ENCODE measurements at places on chromosomes 16 and 17.
A peak's percentile ranks its signal among the peaks of the same experiment; 100 is the strongest.

GRCh38 chr17:7435676-7436555, 681 bp downstream of the TMEM102 start:
- peak; percentile 35 for DNase-seq

DNA sequence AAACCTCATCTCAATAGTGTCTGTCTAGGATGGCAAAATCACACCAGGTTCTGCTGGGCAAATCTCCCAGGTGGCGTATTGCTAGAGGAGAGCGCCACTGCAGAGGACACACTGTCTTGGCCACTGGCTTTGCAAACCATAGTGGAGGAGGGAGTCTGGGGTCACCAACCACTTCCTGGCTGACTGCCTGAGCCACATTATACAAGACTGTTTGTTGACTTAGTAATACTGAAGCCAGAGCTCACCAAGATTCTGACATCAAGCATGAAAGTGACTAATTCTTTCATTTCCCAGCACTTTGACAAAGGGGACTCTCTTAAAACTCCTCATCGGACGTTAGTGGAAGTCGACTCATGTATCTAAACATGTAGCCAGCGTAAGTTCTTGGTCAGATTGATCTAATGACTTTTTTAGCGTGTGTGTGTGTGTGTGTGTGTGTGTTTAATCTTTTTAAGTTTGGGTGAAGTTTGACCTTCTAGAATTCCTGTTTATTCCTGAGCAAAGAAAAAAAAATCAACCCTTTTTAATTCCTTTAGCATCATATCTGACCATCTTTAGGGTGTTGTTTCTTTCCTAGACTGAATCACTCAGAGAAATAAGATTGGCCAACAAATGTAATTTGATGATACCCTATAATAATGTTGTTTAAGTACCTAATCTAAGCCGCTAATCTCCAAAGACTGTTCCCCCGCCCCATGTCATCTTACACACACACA, 13.7 kb downstream of the PITPNC1 start:
- peak; percentile 20 for DNase-seq

DNA sequence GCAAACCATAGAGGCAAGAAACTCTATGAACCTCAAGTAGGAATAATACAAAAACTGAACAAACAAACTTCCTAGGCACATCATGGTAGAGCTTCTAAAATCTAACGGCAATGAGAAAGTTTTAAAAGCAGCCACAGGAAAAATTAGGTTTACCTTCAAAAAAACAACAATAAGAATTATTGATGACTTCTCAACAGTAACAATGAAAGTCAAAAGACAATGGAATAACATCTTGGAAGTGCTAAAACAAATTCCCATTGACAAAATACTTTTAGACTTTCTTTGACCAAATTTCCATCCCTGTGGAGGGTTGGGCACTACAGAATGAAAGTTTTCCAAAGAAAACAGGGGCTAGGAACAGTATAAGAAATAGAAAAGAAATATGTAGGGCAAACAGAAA, 222.9 kb upstream of the ERCC4 start:
- DNase-seq, result no peak

GRCh38 chr17:15261258-15261801, 3.8 kb downstream of the PMP22 start:
- DNase-seq, result no peak

DNA sequence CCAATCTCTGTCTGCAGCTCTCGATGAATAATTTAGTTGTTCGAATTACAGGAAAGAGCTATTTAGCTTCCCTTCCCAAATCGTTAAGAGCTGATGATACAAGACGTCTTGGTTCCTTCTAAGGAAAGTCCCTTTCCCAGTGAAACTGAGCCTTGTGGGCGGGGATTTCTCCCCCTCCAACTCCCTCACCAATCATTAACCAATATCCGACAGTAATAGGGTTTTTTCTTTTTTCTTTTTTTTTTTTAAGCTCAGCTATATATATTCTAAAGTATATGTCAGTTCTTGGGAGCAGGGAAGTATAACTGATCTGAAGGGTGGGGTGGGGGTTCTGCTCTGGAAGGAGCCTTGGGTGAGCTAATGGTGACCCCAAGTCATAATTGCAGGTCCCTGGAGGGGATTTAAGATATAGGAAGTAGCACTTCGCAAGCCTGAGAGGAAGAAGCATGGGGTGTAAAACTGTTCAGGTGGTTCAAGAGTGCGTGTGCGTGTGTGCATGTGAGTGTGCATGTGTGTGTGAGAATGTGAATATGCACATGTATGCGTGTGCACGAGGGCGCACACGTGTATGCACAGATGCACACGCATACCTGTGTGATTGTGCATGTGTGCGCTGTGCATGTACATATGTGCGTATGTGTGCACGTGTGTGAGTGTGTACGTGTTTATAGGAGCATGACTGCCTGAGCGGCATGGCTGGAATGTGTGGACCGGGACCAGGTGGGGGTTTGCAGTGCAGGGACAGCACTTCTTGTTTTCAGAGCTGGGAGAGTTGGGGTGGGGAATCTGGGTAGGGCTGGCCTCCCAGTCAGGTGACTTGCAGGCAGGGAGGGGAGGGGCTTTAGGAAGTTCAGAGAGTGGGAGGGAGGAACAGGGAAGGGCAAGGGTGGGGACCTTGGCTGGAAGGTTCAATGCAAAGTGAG, 42.7 kb downstream of the SOCS3 start:
- DNase-seq, result no peak

DNA sequence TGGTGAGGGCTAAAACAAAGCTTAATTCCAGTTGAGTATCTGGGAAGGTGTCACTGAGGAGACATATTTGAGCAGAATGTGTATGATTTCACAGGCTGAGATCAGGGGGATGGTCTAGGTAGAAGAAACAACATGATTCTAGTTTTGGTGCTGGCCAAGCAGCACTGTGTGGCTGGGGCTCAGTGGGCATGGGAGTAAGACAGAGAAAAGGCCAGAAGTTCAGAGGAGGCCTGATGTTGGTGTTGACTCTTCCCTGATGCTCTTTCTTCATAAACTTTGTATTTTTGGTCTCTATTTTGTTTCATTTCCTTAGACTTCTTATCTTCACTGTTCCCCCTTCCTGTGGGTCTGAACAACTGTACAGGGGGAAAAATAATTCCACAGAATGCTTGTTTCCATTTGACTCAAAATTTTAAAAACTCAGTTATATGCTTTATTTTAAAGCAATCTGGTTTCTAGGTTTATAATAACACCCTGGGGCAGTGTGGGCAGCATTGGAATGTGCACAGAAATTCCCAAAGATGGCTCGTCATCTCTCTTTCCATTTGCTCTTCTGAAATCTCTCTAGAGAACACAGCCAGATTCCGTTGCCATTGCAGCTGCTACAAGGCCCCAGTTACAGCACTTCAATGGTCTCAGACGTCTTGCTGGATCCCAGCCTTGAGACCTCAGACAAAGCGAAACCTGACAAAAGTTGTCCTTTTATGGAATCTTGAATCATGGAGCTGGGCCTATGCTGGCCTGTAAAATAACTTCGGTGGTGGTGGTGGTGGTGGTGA, 68.3 kb downstream of the SNX11 start:
- no peak for DNase-seq

GRCh38 chr17:4023220-4023619, 59.0 kb upstream of the ATP2A3 start:
- DNase-seq, result no peak

- no peak for DNase-seq
These were observed 29.4 kb upstream of the MTSS2 start for GRCh38 chr16:70715055-70715858.

DNA sequence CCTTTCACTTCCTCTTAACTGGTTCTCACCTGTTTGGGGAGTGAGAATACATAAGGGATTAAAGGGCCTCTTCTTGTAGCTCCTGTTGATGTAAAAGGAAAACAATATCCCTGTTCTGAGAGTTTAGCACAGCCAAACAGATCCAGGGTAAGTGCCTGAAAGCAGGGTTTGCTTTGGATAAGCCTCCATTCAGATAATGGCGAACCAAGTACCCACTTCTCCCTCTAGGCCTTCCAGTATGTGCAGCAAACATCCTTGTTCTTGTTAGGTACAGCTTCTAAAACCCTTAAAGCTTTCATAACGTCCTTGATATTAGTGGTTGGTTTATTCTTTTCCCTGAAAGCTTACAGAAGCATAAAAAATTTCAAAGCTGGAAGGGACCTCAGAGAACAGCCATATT, 130.6 kb upstream of the DNAH9 start:
- no peak for DNase-seq

GRCh38 chr16:11743308-11744074, 834 bp upstream of the TXNDC11 start:
- no peak for DNase-seq

- no peak for DNase-seq
These were observed 8.5 kb upstream of the SUPT4H1 start for GRCh38 chr17:58360296-58361063.

DNA sequence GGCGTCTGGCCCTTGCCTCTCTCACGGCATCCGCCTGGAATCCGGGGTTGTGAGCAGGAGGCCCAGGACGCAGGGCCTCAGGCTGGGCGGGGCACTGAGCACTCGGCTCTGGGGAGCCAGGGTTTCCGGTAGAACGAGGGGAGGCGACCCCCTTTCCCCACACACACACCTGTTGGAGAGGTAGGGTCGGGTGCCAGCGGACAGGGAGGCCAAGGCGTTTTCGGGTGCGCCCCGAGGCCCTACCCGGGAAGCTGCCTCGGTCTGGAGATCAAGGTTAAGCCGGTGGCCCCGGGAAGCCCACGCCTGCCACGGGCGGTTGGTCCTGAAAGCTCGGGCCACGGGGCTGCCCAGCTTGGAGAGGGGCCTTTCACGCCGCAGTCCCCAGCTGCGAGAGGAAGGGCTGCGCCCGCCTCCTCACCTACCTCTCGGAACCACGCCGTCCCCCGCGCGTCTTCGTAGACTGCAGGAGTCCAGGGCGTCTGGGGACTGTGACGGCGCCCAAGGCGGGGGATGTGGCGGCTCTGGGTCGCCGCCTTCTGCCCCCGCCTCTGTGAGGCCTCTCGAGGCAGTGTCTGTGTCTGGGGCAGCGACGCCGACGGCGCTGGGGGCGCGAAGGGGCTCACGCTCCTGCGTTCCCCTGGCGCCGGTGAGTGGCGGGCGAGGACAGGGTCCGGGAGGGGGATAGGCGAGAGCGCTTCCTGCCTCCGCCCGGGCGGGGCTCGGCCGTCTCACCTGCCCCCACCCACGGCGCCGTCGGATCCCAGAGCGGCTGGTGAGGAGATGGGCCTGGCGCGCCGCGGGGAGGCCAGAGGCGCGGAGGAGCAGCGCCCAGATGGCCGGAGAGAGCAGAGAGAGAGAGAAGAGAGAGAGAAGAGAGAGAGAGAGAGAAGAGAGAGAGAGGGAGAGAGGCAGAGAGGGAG, 20.3 kb upstream of the HOXB9 start:
- DNase-seq, result no peak

- no peak for DNase-seq
These were observed 37.0 kb upstream of the ZNF750 start for GRCh38 chr17:82876602-82877379.

DNA sequence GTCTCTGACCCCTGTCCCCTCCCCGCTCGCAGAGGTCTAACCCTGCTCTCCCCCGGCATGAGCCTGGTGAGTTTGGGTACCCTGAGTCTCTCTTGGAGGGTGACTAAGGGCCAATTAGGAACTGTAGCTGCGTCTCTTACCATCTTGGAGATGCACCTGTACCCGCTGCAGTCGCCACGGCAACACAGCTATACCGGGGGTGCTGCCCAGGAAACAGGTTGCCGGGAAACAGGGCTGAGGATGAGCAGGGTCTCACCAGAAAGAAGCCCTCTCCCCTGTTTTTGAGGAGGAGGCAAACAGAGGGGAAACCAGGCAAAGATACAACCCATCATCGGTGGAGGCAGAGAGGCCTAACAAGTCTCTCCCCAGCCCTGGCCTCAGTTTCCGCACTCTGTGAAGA, 140.2 kb downstream of the TMEM132E start:
- DNase-seq, result no peak

GRCh38 chr16:51129105-51129504, 22.0 kb downstream of the SALL1 start:
- DNase-seq, result no peak

GRCh38 chr17:31510308-31511194, 119.1 kb downstream of the RAB11FIP4 start:
- DNase-seq, result no peak

DNA sequence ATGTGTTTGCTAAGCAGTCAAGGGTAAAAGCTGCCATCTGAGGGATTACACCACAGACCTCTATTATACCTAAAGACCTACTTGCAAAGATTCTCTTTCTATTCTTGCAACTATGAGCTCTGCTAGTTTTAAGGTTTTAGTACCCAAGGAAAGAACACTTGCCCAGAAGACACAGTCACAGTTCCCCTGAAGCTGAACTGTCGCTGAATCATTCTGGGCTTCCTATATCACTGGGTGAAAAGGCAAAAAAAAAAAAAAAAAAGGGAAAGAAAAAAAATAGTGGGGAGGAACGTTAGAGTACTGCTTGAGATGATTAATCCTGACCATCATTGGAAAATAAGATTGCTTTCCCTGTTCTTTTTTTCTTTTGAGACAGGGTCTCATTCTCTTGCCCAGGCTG, 37.9 kb downstream of the LYRM1 start:
- no peak for DNase-seq

DNA sequence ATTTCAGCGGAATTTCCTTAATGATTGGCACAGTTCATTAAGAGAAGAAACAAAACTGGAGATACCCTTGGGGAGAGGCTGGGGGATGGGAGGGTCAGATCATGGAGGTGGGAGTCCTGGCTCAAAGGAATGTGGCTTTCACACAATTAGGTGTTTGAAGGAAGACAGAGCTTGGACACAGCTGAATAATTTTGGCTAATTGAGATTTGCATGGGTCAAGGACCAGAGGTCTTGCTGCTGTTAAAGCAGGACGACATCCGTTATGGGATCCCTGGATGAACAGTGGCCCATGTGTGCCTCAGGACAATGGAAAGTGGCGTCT, 160.3 kb downstream of the HS3ST3B1 start:
- DNase-seq, result no peak

DNA sequence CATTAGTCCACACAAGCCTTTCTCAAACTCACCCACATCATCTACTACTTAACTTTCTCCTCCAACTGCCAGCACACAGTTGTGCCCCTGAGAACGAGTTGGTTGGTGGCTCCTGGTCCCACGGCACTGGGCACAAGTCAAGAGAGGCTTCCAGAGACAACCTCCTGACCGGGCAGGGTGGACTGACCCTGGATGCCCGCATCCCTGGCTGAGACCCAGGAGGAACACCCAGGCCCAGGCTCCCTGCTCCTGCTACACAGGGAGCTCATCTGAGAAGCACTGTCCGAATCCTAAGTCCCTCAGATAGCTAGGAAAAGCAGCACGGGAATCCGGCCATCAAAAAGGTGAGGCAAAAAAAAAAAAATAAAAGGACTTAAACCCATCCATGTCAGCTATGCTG, 29.0 kb downstream of the WDR45B start:
- no peak for DNase-seq

- DNase-seq, result no peak
These were observed 16.6 kb downstream of the TRPV2 start for GRCh38 chr17:16432017-16432416.

GRCh38 chr16:27550582-27550920, 607 bp downstream of the KATNIP start:
- DNase-seq, result no peak

GRCh38 chr16:3192476-3193019, 4.5 kb downstream of the OR1F1 start:
- DNase-seq, result no peak

- DNase-seq, result no peak
These were observed 58.1 kb downstream of the ZFHX3 start for GRCh38 chr16:72989579-72990551.
